CD14-positive monocyte (primary cell): ENCODE measurements at places on chromosomes 6 and 20.

- no peak for DNase-seq
Measured at GRCh38 chr20:39070484-39071231, 108.5 kb downstream of the DHX35 start.

GRCh38 chr6:140923048-140923447 lies 1209.7 kb upstream of the GJE1 start:
- DNase-seq = no peak

DNA sequence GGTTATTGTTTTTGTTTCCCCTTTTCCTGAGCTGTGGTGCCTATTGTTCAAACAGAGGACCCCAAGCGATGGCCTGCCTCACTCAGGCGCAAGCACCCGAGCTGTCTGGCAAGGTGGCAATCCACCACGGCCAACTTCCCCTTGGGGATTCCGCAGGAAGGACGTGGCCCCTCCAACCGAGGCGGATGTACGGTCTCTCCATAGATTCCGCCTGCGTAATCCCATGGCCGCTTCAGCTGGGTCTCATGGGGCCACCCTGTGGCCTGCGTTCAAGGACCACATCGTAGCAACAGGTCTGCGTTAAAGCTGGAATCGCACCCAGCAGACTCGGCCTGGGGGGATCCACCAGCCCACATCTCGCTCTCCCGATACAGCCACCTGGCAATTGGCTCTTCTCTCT lies 79.9 kb downstream of the CEBPB start:
- DNase-seq = peak; percentile 95

- peak; percentile 7 for DNase-seq
Measured at GRCh38 chr6:4805553-4806336, 29.5 kb downstream of the CDYL start.

GRCh38 chr6:8180327-8181159 lies 78.2 kb upstream of the EEF1E1 start:
- DNase-seq = no peak

- no peak for DNase-seq
Measured at GRCh38 chr20:23971310-23971709, 17.3 kb downstream of the GGTLC1 start.

GRCh38 chr6:142613981-142614380 lies 312.2 kb downstream of the ADGRG6 start:
- DNase-seq = no peak

DNA sequence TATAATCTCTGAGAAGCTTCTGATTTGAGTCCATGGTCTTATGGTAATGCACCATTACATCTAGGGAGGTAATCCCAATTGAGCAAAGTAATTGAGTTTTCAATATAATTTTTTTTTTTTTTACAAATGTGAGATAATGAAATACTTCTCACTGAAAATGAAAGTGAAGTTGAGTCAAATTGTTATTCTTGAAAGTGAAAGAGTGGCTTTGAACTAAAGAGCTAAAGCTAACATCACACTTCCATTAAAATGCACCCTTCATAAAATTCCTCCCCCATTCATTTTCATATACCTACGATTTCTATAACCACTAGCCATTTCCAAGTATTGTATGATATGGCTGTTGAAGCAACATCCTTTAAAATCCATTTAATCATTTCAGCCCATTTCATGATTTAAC lies 149.1 kb upstream of the IMPG1 start:
- no peak for DNase-seq

DNA sequence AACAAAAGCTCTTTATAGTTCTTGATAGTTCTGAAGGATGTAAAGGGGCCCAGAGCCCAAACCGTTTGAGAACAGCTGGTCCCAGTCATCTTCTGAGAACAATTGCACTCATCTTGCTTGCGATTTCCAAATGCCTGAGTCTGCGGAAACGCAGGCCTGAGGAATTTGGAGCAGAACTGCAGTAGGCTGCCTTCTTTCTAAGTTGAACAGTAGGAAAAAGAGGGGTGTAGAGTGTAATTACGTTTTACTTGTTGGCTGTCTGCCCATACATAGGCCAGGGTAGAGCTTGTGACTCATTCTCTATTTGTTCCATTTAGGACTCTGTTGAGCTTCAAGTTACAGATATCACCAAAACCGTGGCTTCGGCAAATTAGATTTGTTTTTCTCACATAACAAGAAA lies 42.0 kb upstream of the KIF16B start:
- no peak for DNase-seq

DNA sequence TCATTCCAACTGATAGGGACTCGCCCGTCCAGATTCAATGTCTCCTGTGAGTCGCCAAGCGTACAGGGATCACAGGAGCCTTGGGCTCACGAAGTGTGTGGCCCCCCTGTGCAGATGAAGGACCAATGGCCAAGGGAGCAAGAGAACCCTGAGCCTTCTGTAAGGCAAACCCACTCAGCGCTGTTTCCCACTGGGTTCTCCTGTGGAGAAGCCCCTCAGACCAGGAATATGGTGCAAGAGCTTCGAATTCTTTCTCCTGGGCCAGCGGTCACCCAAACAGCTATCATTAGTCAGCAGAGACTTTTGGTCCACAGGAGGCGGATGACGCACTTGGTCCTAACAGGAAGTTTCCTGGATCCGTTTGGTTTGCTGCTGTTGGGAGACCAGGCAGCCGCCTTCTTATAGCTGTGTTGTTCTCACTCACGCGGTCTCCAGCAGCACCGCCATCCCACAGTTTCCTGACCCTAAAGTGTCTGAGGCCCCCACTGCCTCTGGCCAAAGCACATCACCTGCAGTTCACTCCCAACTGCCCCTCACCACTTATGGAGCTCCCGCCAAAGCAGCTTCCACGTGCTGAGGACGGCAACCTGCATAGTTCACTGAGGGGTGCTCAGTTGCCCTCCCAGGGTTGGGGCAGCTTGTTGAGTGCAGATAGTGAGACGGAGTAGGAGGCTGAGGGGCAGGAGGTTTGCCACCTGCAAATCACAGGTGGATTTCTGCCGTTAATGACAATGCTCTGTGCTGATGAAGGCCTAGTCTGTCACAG lies 268.6 kb downstream of the ERMARD start:
- no peak for DNase-seq

GRCh38 chr20:2137552-2138201 lies 36.0 kb downstream of the STK35 start:
- no peak for DNase-seq

- peak; percentile 99 for DNase-seq
Measured at GRCh38 chr6:158869826-158870648, 50.9 kb upstream of the EZR start.

- no peak for DNase-seq
Measured at GRCh38 chr20:51493346-51493791, 49.1 kb downstream of the NFATC2 start.

DNA sequence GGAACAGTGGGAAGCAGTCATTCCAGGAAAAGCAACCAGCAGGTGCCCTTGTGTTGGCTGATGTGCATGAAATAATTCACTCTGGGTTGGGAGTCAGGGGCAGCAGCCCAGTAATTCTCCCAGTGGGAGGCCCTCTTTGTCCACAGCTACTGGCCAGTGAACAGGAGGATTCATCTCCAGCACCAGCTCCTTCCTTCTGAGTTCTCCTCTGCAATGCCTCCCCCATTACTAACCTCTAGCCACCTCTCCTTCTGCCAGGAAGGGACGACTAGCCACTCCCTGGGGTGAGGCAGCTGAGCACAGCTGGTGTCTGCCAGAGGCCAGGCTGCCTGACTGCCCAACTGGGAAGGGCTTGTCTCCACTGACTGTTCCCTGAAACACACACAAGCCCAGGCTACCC lies 12.5 kb upstream of the R3HDML start:
- DNase-seq = no peak

DNA sequence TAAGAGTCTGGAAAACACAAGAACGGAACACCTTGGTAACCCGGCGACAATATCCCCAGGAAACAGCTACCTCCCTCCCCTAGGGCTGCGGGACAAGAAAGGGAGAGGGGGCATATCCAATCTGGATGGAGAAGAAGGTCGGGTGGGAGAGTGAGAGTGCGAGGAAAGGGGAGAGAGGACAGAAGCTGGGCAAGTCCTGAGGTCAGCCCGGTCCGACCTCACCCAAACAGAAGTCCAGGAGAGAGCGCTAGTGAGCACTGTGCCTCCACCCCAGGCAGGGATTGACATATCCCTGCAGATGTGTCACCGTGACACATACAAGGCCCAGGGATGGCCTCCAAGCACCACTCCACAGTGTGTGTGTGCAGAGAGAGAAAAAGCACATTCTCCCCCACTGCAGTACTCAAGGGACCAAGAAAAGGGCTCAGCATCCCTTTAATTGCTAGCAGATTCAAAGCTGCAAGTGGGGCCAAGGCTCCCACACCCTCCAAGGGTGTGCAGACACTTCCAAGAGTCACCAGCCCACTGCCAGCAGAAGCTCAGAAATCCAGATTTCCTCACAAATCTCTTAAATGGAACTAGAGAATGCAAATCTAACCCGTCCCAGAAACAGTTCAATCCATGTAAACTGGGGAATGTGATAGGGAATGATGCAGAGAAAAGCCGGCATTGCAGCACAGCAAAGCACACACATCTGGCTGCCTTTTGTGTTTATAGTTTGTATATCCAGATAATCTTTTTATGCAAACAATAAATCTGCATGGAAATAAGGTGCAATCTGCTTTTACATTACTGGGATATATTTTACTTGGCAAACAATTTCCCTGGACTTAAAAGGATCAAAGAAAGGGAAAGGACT lies 3.1 kb downstream of the PXDC1 start:
- DNase-seq = peak; percentile 75

- DNase-seq = no peak
Measured at GRCh38 chr6:45398075-45398813, 20.5 kb upstream of the SUPT3H start.

GRCh38 chr6:13988049-13988738 lies 63.4 kb downstream of the RNF182 start:
- no peak for DNase-seq

DNA sequence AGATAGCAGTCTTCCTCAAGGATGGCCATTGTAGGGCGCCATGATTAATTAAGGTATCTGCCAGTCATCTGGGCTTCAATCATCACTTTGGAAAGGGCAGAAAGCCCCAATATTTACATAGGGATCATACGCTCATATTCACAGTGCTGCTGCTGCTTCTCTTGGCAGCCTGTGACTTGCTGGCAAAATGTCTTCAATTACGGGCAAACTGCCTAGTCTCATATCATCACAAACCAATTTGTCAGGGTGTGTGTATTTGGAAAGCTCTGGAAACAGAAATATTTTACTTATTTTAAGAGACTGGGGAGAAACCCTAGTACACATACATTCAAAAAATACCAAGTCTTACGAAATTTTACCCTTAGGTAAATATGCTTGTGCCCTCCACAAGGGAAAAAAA lies 77.6 kb downstream of the SAMD5 start:
- no peak for DNase-seq

DNA sequence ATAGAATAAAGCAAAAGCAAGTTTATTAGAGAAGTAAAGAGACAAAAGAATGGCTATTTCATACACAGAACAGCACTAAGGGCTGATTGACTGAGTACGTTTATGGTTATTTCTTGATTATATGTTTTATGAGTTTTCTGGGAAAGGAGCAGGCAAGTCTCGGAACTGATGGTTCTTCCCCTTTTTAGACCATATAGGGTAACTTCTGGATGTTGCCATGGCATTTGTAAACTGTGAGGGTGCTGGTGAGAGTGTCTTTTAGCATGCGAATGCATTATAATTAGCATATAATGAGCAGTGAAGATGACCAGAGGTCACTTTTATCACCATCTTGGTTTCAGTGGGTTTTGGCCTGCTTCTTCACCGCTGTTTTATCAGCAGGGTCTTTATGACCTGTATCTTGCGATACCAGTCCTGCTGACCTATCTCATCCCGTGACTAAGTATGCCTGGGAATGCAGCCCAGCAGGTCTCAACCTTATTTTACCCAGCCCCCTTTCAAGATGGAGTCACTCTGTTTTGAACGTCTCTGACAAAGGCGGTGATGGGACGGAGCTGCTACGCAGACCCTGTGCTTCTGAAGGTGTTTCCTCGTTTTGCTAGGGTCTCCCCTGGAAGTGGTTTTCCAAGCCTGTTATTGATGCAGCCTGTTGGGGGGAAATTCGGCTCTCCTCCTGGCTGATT lies 45.4 kb upstream of the BMP6 start:
- no peak for DNase-seq

DNA sequence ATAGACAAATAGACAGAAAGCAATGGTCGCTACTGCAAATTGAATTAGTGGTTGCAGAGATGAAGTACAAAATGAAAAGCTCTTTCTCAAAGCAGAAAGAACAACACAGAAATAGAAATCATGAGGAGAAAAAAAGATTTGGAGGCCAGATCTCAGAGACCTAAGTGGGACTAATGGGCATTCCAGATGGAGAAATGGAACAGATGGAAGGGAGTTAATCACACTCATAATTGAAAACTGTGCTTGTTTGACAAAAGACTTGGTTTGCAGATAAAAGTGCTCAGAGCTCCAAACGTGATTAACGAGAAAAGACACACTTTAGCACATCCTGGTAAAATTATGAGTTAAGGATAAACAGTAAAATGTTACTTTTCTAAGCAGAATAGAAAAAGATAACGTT lies 58.1 kb upstream of the SNRPB2 start:
- no peak for DNase-seq
